ENCODE measurements at places on chromosomes 4 and X. TPM values are rescaled to one million over a fixed set of nuclear protein-coding genes. Genes with fewer than 3 reads are reported as not detected.
A peak's percentile ranks its signal among the peaks of the same experiment; 100 is the strongest.

- no peak for DNase-seq
Observed at GRCh38 chrX:24298191-24298590, 15.7 kb downstream of the SUPT20HL2 start.

GRCh38 chr4:36841583-36842326 is 402.8 kb upstream of the NWD2 start:
- DNase-seq = no peak

DNA sequence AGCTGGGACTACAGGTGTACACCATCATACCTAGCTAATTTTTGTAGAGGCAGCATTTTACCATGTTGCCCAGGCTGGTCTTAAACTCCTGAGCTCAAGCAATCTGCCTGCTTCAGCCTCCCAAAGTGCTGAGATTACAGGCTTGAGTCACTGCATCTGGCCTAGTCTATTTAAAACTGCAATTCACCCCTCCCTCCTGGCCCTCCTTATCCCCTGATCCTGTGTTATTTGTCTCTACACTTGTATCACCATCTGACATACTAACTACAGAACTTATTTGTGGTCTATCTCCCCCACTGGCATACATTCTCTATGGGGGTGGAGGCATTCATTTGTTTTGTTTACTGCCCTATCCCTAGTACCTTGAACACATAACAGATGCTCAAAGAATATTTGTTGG is 23.7 kb downstream of the CC2D2A start:
- DNase-seq = no peak

- DNase-seq = no peak
Observed at GRCh38 chrX:131288738-131289511, at the start of gene IGSF1. IGSF1 (minus strand) TSS chrX:131289306; CDS start chrX:131286674, 2,632 bp downstream.

DNA sequence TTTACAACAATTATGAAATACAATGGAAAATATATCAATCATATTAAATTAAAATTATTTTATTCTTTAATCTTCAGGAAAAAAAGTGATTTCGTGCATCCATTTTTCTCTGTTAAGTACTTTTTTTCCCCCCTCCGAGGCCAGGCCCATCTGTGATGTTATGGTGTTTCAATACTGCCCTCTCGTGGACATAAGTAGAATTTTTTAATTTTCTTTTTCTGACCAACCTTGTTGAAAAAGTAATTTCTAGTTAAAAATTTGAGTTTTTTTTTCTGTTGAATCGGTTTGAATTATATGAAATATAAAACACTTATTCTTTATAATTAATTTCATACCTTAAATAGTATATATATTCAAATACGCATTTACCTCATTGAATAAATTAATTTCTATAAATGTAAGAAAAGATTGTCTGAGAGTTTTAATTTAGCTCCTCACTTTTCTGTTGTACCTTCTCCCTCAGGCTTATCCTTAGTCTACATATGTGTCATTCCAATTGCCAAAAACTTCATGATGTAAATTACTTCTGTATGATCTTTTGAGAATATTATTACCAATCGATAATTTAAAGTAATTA is 175.8 kb upstream of the TECRL start:
- no peak for DNase-seq

- DNase-seq = no peak
Observed at GRCh38 chrX:141164406-141164805, 12.5 kb downstream of the LDOC1 start.

GRCh38 chr4:4776335-4776734 is 83.1 kb upstream of the MSX1 start:
- no peak for DNase-seq

DNA sequence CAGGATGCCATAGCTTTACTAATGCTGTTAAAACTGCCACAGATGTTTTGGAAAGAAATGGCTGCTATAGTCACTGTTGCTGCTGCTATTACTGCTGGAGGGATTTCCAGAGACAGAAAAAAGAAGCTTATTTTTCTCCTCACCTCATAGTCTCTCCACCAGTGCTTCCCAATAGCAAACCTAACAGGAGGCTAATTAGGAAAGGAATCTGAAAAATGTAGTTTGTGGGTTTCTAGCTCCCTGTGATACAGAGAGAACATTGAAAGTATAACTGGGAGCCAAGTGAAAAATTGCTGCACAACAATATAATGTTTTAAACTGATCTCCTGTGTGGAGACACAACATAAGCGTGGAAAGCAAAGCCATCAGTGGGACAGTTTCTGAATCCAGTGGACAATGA is 8.6 kb upstream of the TSPAN7 start:
- no peak for DNase-seq

DNA sequence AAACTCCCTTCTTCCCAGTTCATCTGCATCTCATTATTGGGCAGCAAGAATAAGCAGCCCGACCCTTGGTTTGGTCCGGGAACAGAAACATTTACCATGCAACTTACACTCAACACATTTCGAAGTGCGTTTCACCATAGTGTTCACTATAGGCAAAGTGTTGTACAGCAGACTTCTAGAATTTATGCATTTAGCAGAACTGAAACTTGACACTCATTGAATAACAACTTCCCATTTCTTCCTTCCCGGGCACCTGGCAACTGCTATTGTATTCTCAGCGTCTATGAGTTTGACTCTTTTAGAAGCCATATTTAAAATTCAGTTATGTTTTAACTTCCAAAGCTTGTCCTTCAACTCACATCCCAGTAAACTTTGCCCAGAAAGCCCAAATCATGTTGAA is 840.6 kb downstream of the NLGN4X start:
- DNase-seq = no peak

- no peak for DNase-seq
Observed at GRCh38 chrX:9271789-9272525, 192.9 kb upstream of the TBL1X start.

DNA sequence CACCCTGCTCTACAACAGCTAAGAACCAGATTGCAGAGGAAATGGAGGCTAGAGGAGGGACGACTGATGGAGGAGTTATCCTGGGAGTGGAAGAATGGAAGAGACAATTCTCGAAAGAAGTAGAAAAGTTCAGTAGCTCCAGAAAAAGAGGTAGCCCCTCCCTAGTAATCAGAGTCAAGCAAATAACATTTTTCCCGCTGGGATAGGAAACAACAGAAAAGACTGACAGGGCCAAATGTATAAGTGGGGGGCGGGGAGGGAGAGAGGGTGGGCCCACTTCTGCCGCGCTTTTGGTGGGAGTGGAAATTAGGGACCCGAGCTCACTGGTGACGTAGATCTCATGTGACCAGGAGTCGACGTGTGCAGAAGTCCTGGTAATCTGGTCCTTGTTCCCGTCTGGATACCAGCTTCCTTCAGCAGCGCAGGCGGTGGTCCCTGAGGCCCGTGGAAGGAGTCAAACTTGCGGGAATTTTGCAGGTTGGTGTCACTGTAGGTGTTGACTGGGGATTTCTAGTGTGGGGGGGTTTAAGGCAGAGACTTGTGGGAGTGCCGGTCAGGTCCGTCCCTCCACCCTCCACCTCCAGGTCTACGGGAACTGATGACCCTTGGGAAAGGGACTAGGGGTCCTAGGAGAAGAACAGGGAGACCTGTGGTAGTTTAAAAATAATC is at the start of gene TCEAL9:
TSS of gene TCEAL9 (plus strand) at position 377 of the 669 bp plus-strand sequence. CDS start 1,179 bp downstream, outside the sequence.
- peak; percentile 71 for DNase-seq

GRCh38 chr4:76504613-76505465 is 69.8 kb downstream of the SHROOM3 start:
- no peak for DNase-seq

The ERCC6L gene
- total RNA-seq = 0.15 TPM

Measured in right atrium auricular region (tissue), 2 donors.